ENCODE measurements at places on chromosomes 5 and 9. TPM values are rescaled to one million over a fixed set of nuclear protein-coding genes. Genes with fewer than 3 reads are reported as not detected.

GRCh38 chr9:131337131-131337848, 47.8 kb downstream of the PLPP7 start:
- no peak for DNase-seq

DNA sequence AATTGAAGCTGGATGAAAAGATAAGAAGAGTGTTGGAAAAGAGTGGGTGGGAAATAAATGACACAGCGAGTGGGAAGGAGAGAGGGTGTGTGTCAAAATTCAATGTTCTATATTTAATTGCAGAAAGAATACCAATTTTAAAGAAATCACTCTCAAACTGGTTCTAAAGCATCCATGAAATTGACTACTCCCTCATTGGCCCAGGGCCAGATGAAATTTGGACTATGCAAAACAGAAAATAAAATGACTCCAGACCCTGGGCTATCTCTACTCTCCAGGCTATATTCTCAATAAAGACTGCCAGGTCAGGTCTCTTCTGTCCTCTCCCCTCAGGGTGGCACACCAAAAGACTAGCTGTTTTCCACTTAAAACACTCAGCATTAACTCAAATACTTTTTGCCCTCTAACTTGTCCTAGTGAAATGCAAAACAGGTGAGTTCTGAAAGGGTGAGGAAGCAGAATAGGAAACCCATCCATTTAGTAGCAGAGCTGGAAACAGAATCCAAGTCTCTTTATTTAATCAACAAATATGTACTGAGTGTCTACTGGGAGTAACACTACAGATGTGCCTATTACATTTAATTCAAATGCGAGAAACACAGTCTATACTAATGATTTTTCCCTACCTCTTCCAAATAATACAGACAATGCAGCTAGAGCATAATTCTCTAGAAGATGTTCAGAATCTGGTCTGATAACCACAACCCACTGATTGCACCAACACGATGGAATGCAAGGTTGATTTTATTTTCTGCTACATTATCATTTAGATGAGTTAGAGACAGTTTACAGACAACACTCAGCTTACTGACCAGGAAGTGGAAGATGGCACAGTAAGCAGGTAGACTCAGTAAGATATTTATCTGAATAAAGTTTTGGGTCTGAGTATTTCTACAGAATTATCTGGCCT, 42.1 kb downstream of the EFCAB9 start:
- no peak for DNase-seq

GRCh38 chr5:27158171-27158570, 119.8 kb upstream of the CDH9 start:
- peak; percentile 68 for DNase-seq

ERAP2 gene
- 136 TPM for total RNA-seq

DNA sequence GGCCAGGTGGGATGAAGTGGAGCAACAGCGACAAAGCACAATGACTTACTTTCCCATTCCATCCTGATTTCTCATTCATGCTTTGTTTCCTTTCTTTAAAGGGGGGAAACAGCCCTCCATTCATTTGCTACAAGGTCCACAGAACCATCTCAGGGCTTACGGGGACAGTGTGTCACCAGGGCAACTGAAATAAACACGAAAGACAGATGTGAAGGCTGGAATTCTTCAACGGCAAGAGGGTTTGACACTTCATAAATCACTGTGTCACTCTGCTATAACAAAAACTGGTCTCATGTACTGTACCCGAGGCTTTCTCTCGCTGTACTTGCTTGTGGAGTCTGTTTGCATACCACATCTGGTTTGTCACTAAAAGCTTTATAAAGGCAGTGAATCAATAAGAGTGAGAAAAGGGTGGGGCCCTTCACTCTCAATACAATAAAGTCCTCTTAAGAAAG, 150.8 kb downstream of the EFNA5 start:
- peak; percentile 46 for DNase-seq

GRCh38 chr5:54109626-54110330, 200.6 kb downstream of the ARL15 start:
- DNase-seq = no peak

GRCh38 chr9:72533322-72533721, 11.9 kb downstream of the TMC1 start:
- DNase-seq = no peak

DNA sequence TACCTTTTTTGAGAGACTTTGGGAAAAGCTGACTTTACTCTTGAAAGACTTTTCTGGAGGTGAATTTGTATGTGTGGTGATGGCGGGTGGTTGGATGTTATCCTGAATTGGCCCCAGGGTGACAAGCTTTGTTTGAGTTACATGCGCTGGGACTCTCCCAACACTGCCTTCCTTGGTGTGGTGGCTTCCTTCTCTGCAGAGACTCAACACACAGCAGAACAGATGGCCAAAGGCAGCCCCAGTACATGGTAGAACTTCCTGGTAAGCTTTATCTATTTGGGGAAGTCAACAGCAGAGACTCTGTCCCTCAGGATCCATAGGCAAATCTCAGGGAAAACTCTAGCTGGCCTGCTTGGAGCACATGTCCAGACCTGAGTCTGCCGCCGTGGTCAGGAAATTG, 18.1 kb downstream of the C1QTNF2 start:
- DNase-seq = no peak

Data from RPMI7951 (cell line).